ENCODE measurements at places on chromosomes 7 and 10.

GRCh38 chr10:129919358-129919757 is 44.7 kb downstream of the EBF3 start:
- DNase-seq = no peak

DNA sequence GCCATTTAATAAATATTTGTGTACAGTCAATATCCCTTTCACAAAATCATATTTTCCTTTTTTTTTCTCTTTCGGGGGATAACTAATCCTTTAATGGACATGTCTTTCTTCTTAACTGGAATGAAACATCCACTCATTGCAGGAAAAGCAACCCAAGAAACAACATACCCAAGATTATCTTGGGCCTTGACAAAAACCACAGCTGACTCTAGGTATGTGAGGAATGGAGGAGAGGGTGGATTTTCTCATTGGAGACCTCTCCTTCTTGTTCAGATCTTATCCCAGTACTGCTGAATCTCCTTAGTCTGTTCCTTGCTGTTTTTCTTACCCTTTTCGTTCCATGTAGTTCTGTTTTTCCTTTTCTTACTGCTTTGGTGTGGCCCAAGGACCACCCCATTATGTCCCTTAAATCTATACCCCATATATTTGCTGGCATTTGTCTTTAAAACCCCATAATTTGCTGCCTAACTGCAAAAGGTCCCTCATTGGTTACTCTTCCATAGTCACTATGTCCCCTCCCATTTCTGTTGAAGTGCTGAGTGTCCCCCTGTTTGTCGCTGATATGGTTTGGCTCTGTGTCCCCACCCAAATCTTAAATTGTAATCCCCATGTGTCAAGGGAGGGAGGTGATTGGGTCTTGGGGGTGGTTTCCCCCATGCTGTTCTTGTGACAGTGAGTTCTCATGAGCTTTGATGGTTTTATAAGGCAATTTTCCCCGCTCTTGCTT is 6.8 kb upstream of the CDK6 start:
- no peak for DNase-seq

DNA sequence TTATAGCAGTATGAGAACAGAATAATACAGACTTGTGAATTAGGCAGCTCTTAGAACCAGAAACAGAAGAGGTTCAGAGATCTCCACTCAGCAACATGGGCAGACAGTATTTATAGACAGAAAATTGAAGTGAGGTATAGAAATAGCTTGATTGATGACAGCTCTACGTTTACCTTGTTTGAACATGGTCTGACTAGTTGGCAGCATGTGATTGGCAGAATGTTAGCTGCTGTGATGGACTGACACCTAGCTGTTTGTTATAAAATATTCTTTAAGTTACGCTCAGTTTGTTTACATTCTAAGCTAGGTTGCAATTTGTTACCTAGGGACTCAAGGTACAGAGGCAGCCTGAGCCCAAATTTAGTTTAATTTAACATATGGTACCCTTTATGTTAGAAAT is 73.7 kb upstream of the TMEM229A start:
- DNase-seq = no peak

GRCh38 chr10:89475591-89475998 is 59.8 kb downstream of the SLC16A12 start:
- no peak for DNase-seq

DNA sequence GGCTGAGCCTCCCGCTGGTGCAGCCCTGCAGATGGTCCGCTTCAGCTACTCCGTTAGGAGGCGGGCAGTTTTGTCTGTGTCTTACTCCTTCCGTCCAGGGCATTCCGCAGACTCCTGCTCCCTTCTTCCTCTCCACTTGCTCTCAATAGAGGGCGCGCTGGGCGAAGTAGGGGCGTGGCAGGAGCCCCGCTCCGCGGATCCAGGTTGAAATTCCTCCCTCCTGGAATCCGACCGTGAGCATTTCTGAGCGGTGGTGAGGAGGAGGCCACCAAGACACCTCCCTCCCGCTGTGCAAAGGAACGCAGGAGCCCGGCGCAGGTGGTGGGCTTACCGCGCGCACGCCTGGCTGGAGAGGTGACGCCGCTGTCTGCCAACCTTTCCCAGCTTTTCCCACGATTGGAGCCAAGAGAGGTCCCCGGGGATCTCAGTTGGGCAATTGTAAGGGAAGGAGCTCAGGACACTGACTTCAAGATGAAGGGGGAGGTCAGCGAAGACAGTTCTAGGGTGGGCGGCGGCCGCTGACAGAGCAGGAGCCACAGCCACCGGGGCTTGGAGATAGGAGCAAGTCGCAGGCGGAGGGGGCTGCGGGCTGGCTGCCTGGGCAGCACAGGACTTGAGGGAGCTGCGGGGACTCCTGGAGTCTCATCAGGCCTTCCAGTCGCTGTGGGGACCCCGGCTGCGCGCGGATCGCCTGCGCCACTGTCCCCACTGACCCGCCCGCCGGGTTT is 1011.3 kb downstream of the XPNPEP1 start:
- no peak for DNase-seq

DNA sequence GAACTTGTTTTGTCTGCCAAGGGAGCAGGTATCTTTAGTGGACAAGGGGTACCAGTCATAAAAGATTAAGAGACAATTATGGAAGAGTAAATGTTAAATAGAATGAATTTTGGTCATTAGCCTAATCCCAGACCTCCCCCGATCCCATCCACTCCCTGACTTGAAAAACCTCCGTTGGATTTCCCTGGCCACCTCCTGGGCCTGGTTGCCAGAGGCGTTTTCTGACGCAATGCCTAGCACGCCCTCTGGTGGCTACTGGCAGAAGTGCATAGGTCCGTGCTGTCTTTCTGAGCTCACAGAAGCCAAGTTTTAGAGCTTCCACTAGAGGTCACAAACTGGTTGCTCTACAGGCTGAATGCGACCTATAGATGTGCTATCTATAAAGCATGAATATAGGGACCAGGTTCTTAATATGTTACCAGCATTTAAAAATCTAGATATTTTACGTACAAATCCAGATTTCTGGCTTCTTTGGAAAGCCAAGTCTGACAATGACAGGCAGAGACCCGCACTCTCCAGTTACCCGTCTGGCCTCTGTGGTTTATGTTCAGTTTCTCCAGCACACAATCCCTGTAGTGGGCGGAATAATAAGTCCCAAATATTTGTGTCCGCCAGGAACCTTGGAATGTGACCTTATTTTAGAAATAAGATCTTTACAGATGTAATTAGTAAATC is 39.8 kb downstream of the SPOCK2 start:
- peak; percentile 97 for DNase-seq

DNA sequence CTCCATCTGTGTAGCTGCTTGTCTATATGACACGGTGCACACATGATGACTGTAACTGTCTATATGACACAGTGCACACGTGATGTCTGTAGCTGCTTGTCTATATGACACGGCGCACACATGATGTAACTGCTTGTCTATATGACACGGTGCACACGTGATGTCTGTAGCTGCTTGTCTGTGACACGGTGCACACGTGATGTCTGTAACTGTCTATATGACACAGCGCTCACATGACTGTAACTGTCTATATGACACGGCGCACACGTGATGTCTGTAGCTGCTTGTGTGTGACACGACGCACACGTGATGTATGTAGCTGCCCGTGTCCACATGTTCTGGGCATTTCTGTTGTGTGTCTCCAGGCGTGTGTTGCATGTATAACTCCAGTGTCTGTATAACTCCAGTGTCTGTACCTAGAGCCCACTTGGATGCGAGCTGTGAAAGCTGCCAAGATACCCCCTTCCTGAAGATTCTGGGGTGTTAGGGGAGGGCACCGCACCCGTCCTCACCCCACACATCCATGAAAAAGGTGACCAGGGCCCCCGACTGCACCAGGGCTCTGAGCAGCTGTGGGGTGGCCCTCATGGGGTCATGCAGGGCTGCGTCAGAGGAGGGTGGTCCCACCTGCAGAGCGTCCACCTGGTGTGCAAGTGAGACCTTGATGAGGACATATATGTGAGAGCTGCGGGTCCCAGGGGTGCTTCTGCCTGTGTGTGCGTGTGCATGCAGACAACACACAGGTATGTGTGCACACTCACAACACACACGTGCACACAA is 137.9 kb downstream of the ELFN1 start:
- no peak for DNase-seq

DNA sequence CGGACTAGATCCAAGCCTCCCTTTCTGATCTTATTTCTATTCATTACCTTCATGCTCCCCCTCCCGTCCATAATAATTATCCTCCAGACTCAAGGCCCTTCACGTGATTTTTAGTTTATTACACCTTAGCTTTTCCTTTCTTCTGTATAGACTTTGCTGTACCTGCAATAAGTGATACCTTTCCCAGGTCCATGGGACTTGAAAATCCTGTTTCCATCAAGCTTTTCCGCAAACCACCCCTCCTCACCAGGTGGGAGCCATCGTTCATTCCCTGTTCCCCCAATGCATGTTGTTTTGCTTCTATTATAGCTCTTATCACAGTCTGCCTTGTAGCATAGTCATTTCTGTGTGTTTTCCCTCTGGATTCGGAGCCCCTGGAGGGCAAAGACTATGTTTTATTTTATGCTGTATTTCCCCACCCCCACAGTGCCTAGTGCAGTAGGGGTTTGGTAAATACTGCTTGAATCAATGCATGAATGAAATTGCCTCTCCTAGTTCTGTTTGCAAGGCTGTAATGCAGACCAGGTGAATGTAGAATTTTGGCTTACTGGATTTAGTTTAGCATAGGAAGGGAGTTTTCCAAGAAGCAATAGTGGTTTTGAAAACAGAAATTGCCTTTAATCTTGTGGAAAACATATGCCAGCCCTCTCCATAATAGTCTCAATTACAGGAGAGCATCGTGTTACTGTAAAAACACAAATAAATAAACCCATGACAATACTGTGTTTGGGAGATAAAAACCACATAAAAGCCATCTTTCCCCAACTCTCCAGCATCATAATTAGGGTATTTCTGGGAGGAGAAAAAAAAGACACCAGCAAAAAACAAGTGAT is 213.4 kb downstream of the AUTS2 start:
- DNase-seq = no peak

DNA sequence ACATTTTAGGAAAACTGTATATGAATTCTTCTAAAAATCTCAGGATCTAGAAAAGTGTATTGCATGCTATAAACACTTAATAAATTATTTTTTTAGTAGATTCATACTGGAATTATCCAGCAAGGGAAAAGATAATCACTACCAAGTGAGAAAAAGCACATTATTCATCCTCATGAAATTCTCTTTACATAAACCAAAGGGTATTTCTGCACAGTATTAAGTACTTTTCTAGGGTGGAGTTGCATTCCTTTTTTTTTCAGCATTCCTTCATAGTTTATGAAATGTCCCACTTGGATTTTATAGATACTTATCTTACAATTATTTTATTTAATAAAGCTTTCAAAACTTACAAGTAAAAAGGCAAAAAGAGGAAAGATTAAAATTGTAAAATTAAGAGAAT is 403.3 kb downstream of the HGF start:
- no peak for DNase-seq

DNA sequence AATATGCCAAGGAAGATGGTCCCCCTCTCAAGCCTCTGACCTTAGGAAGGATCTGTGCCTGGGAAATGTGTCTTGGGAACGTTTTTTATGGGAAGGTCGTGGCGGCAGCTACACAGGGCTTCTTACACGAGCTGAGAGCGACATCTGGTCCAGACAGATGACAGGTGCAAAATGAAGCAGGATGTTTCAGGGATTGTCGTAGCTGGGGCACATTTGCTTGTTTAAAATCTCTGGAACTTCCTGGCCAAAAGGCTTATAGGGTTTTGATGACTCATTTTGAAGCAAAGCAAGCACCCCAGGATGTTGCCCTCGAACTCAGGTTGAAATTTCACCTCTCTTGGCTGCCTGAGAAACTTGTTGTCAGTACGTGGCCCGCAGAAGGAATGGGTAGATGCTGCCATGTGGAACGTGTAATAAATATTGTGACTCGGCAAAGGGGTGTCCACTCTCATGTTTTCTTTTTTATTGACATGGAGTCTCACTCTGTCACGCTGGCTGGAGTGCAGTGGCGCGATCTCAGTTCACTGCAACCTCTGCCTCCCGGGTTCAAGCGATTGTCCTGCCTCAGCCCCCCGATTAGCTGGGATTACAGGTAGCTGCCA is 117.5 kb downstream of the CAMK1D start:
- DNase-seq = peak; percentile 79

- DNase-seq = peak; percentile 61
Measured at GRCh38 chr10:3192856-3193635, 20.5 kb upstream of the PITRM1 start.

GRCh38 chr10:29150010-29150409 is 138.9 kb upstream of the LYZL1 start:
- DNase-seq = no peak

DNA sequence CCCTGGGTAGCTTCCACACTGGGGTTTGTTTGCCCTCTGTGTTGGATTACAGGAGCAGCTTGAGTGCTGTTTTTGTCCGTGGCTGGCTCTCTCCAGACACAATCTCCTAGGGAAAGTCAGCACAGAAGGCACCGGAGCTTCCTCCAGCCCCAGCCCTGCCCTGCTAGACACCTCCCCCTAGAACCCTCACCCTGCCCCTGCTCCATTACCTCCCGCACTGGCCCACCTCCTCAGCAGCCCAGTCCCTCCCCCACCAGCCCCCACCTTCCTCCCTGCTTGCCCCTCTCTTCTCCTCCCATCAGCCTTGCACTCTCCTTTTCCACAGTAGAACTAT is 130.5 kb downstream of the ADCY1 start:
- peak; percentile 0 for DNase-seq

DNA sequence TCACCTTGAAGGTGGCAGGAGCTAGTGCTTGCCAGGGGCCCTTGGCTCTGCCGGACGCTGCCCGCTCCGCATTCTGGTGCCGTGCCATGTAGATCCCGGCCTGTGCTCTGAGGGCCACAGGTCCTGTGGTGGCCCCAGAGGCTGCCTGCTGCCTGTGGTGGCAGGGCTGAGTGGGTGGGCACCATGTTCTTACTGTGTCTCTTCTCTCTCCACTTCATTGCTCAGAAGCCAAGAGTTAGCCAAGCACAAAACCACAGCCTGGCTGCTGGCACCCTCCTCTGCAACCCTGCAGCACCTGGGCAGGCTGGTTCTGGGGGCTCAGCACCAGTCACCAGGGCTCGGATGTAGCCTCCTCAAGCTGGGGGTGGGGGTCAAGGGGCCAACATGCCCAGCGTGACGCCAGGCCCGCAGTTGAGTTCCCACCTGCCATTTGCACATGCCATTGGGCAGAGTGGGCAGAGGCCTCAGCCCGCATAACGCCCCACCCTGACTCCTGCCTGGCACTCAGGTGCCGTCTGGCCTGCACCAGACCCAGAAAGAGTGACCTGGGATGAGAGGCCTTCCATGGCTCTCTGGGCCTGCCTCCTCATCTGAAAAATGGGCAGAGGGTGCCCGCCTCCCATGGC is 16.3 kb downstream of the ZMIZ1 start:
- DNase-seq = no peak

- no peak for DNase-seq
Measured at GRCh38 chr10:95513941-95514392, 47.2 kb downstream of the SORBS1 start.

GRCh38 chr7:7962851-7963250 is 5.7 kb upstream of the GLCCI1 start:
- no peak for DNase-seq

GRCh38 chr7:131454498-131454897 is 101.9 kb downstream of the PODXL start:
- DNase-seq = no peak

- peak; percentile 55 for DNase-seq
Measured at GRCh38 chr7:101635484-101635883, 6.4 kb upstream of the MYL10 start.

GRCh38 chr7:45888185-45888992 is at the start of gene IGFBP1:
TSS of gene IGFBP1 (plus strand) at chr7:45888488. CDS start at chr7:45888653, 165 bp downstream.
- no peak for DNase-seq

Measured in SJCRH30 (cell line).